ENCODE measurements at places on chromosomes 7 and 10.

DNA sequence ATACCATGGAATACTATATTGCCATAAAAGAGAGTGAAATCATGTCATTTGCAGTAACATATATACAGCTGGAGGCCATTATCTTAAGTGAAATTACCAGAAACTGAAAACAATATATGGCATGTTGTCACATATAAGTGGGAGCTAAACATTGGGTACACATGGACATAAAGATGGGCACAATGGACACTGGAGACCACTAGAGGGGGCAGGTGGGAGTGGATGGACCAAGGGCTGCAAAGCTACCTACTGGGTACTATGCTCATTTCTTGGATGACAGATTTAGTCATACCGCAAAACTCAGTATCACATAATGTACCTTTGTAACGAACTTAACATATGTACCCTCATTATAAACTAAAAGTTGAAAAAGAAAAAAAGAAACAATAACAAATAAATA lies 1167.6 kb downstream of the NXPH1 start:
- DNase-seq: no peak

- DNase-seq: no peak
Observed at GRCh38 chr7:136953386-136953785, 84.9 kb downstream of the CHRM2 start.

GRCh38 chr10:19579761-19580545 lies 236.3 kb upstream of the PLXDC2 start:
- DNase-seq: no peak

DNA sequence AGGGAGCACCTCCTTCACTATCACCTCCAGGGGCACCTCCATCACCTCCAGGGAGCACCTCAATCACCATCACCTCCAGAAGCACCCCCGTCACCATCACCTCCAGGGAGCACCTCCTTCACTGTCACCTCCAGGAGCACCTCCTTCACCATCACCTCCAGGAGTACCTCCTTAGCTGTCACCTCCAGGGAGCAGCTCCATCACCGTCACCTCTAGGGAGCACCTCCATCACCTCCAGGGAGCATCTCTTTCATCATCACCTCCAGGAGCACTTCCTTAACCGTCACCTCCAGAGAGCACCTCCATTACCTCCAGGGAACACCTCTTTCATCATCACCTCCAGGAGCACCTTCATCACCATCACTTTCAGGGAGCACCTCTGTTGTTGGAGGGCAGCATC lies 103.0 kb downstream of the DNAJB6 start:
- DNase-seq: no peak

- DNase-seq: no peak
Observed at GRCh38 chr7:156652886-156653568, 12.5 kb downstream of the RNF32 start.

DNA sequence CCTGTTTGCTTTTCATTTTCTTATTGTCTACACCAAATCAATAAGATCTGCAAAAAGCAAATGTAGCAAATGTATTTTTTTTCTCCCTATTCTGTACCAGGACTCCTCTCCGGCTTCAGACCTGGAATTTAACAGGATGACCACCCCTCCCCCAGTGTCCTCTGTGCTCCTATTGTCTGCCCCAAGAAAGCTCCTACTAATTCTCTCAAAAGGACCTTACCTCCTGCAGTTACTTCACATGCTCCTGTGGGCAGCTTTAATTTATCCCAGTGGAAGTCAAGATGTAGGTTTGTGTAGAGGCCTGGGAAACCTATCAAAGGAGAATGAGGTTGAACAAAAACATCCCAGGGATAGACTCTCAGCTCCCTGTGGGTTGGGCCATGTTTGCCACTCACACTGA lies 31.3 kb downstream of the PLXNA4 start:
- DNase-seq: no peak

- DNase-seq: no peak
Observed at GRCh38 chr10:30770229-30770628, 140.7 kb upstream of the LYZL2 start.

- DNase-seq: no peak
Observed at GRCh38 chr7:951881-952547, 2.5 kb downstream of the ADAP1 start.

GRCh38 chr10:15672469-15672868 lies 47.3 kb downstream of the ITGA8 start:
- no peak for DNase-seq

DNA sequence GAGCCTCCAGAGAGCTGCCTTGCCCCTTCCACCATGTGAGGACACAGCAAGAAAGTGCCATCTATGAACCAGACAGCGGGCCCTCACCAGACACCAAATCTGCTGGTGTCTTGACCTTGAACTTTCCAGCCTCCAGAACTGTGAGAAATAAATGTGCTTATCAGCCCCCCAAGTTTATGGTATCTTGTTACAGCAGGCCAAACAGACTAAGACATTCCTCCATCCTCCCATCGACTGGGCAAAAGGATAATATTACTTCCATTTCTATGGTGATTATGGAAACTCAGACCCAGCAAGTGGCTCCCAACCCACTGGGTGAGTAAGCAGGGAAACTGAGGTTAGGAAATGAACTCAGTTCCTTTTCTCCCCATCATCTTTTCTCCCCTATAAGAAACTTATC lies 288.4 kb downstream of the KCNMA1 start:
- no peak for DNase-seq

DNA sequence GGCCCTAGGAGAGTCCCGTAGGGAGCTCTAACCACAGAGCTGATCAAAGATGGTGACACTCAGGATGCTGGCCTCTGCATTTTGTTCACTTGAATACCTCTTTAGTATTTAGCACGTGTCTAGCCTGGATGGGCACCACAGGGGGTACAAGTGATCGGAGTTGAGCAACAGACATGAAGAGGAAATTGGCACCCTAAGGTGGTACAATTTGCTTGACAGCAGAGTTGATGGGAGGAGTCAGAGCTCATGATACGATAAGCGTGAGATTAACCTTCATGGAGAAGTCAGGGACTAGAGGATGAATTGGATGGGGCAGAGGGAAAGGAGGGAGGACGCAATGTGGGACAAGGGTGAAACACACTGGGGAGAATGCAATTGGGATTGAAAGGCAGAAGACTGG lies 9.9 kb upstream of the ZNF212 start:
- no peak for DNase-seq

DNA sequence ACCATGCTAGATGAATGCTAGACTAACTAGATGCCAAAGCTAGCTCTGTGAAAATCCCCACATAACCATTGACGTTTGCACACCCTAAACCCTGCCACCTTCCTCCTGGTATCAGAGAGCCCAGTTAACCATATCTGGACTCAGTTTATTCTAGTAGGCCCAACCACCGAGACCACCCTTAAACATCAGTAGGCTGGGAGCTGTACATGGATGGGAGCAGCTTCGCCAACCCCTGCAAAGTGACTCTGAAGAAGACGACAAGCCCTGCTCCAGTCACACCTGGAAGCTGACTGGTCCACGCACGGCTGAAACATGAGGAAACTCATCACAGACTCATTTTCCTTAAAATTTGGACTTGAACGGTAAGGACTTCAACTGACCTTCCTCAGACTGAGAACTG lies 4.4 kb upstream of the CYREN start:
- no peak for DNase-seq

- DNase-seq: no peak
Observed at GRCh38 chr7:95578299-95578855, 17.9 kb downstream of the PDK4 start.

GRCh38 chr7:91846436-91846835 lies 34.1 kb downstream of the MTERF1 start:
- DNase-seq: no peak

DNA sequence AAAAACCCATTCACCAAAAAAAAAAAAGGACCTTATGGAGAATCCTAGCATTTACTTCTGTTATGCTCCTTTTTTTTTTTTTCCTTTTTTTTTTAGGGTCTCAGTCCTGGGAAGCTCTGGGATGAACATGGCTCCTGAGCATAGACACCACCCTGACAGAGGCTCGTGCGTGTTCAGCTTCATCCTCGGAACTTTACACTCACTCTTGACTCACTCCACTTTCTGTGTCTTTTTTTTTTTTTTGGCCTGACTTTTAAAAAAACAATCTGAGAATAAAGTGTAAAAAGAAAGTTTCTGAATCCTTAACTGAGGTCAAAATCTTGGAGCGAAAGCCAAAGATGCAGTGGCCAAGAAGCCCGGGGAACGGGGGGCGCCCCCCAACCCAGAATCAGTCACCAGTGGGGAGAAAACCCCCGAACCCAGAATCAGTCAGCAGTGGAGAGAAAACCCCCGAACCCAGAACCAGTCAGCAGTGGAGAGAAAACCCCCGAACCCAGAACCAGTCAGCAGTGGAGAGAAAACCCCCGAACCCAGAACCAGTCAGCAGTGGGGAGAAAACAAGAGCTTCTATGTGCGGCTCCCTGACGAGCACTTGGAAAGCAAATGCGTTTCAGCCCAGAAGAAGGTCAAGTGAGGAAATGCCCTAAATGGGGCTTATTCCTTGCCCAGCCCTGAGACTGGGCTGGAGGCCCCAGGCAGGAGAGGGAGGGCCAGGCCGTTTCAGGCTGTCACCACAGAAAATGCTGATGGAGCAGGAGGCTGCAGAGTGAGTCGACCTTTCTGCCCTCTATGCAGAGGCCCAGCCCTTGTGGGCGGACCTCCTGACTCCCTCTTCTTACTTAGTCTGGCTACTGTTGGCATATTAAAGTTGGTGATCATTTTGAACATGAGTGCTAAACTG lies 19.0 kb upstream of the PFKP start:
- no peak for DNase-seq

DNA sequence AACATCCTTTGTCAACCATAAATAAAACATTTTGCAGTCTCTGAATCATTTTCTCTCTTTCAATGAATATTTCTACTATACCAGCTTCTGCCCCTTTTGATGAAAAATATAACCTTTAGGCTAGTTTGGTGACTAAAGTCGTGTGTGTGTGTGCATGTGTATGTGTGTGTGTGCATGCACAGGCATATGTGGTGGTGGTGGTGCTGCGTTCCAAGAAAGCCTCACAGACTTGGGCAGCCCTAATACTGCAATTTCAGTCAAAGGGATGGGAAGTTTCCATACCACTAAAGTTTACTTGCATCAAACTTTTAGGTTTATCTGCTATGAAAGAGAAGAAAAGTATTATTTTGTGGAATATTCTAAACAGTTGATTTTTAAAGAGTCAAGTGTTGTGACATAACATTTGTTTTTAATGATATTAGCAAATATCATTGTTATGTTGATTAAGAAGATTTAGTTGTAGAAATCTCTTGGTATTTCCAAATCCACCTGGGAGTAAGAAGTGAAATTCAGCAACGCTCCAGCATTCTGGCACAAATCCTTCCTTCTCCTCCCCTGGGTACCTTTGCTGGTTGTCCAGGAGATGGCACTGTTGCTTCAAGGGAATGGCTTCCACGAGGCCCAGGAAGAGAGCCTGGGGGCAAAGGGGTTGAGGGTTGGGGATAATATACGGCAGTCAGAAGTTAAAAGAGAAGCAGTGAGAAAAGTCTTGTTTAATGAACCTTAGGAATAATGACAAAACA lies 41.5 kb downstream of the ASB4 start:
- peak; percentile 27 for DNase-seq

DNA sequence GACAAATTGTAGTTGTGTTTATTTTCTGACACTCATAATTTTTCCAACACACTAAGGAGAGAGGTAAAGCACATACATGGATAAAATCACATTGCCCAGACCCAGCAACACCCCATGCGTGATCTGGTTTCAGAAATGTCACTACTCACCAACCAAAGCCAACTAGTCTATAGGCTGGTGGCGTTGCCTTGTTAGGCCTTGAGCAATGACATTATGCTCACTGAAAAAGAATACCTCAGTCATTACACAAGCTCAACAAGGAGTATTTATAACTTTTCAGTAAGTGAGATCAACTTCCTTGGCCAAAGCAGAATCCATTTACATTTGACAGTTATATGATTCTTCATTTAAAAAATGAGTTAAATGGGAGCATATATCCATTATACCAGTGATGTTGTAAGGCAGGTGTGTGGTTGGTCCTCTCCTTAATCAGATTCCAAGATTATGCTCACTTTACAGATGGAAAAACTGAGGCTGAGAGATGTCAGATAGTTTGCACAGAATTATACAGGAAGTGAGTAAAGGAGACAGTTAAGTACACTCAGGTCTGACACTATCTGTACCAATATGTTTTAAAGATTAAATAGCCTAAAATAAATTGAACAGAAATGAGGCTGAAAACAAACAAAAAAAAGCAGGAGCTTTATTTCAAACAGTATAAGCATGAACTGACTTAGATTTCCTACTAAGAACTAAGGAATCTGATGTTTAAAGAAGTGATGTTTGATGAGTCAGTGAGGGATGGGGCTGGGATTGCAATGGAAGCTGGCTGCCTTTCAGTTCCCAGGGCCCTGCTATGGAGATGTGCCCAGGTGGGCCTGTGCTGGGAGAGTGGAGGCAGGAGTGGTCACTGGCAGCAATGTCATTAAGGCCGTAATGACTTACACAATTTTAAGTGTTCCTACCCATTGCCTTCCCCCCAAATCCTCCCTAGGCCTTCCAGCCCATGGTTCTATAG lies 118.3 kb downstream of the RAPGEF5 start:
- DNase-seq: no peak

GRCh38 chr7:155806096-155806871 lies 6.0 kb downstream of the SHH start:
- no peak for DNase-seq

DNA sequence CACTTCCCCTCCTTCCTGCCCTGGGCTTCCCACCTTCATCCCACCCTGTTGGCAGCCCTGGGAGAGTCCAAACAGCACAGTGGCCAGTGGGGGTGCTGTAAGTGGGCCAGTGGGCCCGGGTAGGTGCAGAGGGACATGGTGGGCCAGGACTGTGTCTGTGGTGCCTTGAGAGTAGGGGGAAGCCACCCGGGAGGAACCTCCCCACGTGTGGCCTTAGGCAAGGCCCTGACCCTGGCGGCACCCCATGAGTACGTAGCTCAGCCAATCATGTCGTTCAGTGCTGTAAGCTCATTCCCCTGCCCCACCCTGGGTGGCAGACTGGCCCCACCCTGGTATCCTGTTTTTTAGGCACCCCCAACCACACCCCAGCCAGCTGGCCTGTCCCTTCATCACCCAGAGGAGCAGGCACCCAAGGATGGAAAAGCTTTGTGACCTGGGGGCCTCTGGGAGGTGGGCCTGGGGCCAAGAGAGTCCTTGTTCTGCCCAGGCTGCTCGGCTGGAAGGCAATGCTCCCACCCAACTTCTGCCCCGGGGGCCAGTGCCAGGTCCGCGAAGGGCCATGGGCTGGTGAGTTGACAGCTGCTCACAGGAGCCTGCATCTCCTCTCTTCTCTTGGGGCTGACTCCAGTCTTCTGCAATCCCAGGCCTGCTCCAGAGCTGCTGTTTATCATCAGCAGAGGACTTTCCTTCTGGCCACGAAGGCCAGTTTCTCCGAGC lies 41.6 kb downstream of the TSPAN15 start:
- DNase-seq: no peak

DNA sequence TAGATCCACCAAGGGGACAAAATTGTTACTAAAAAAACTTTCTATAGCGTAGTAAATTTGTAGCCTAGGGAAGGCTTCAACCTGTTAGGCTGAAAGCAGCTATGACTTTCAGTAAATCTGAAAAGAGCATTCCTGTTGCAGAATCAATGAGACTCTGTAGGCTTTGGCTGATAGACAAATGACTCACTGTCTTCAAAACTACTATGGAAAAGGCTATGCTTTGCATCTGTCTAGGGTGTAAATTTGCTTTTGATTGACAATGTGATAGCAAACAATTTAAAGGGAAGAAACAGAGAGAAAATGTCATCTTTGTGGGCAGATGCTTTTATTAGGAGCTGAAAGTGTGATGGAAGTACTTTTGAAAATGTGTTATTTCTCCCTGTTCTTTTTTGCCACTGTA lies 60.6 kb downstream of the ARL5B start:
- no peak for DNase-seq
